Left ventricle myocardium superior (tissue), 1 donor: ENCODE measurements at places on chromosomes 3 and 15.

GRCh38 chr15:101437209-101437608 is 52.3 kb downstream of the PCSK6 start:
- no peak for DNase-seq

GRCh38 chr3:160098926-160099626 is 110.4 kb downstream of the IL12A start:
- DNase-seq: no peak

DNA sequence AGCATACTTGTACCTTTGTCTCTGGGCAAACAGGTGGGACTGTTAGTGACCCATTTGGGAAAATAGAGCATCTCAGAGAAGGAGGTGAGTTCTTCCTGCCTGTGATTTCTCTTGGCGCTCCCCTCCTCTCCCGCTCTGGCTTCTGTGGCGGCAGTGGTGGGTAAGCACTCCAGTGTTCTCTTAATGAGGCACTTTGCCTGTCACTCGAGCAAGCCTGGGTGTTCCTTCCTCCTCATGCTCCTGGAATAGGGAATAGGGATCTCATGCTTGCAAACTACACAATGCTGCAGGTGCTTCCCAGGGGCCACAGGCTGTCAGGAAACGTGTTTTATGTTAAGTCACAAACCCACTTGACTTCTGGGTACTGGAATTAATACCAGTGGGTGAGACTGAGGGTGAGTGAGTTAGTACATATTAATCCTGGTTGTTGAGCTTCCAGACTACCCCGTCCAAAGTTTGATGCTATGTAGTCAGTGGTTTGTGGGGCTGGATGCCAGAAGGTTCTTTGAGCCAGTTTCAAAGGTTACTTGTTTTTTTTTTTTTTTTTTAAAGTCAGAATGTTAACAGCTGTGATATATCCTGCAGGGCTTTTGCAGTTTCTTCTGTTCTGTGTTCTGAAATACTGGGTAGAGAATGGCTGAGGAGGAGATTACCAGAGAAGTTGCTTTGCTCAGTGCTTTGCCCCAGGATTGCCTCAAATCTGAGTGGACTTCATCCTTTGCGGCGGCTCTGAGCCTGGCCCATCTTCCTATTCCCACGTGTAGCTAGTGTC is 30.5 kb downstream of the EDEM1 start:
- no peak for DNase-seq

GRCh38 chr3:16011376-16011775 is 163.1 kb upstream of the GALNT15 start:
- DNase-seq: no peak

DNA sequence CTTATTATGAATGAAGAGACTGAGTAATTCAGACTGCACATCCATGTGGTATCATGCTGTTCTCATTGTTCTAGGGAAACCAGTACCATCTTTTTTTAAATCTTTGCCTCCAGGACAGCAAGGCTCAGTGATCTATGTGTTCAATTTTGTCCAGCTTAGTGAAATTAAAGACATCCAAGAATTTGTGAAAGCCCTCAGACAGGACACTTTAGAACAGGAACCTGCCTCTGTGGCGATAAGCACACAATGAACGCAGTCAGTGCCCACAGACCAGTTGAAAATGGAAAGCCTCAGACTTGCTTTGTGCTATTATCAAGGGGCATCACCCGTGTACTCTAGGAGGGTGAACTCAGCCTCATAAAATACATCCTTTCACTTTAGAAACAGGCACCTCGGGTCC is 20.1 kb downstream of the EID1 start:
- DNase-seq: no peak

- no peak for DNase-seq
Measured at GRCh38 chr3:144810160-144810559, 838.5 kb downstream of the DIPK2A start.
